Activated naive CD8-positive, alpha-beta T cell treated with anti-CD3 and anti-CD28 coated beads for 36 hours (primary cell): ENCODE measurements at places on chromosomes 7 and 10.

DNA sequence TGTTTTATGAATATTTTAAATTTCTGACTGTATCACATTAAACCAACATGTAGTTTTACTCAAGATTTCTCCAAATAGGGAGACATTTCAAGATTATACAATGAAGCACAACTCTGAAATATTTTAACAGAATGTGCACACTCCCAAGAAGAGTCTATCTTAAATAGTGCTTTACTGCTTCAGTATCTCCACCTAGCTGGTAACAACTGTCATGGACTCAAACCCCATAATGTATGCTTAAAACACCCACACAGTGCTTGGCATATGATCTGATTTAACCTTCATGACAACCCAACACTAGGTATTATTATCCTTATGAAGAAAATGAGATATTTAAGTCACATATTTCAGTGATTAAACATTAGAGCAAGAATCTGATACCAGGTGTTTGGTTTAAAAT is 45.9 kb downstream of the ASZ1 start:
- no peak for DNase-seq

DNA sequence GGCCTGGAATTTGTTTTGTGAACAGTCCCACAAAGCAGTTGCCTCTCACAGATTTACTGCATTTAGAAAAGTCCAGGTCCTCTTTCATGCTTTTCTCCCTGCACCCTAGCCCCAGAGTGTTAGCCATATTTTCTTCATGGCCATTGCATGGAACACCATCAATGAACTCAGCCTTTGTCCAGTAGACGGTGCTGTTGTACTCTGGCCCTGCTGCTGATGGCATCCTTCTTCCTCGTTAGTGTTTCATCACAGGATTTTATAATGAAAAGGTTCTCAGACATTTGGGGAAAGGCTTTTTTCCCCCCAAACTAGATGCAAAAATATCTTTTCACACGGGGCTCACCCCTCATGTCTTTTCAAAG is 93.0 kb upstream of the SLC25A13 start:
- DNase-seq: peak; percentile 13

DNA sequence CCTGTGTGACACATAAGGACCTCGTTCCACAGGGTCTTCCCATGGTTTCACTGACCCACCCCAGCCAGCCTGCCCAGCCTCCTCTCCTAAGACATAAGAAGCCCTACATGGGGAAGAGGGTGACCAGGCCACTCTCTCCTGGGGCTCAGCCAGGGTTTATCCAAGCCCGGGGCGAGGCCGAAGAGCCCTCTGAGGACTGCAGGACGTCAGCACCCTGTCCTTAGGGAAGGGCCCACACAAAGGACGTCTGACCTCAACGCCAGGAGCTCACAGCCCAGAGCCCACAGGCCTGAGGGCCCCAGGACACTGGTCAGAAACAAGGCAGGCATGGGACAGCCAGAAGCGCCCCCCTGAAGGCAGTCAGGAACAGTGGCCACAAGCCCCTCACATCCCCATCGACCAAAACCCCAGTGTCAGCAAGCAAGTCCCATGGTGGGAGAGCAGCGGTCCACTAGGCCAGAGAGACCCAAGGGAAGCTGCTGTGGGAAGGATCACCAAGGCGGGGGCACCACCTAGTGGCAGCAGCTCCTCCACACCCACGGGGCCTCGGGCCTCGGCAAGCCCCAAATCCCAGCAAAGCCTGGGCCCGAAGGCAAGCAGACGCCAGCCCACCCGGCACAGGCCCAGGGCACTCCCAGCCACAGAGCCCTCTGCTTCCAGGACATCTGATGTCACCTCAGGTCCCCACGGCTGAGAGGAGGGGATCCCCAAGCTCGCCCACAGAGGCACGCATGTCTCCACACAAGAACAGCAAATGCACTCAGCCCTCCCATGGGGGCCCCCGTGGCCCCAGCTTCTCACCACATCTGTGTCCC is 23.4 kb downstream of the MAD1L1 start:
- DNase-seq: peak; percentile 42

GRCh38 chr7:149500910-149501309 is 3.3 kb upstream of the ZNF746 start:
- no peak for DNase-seq

DNA sequence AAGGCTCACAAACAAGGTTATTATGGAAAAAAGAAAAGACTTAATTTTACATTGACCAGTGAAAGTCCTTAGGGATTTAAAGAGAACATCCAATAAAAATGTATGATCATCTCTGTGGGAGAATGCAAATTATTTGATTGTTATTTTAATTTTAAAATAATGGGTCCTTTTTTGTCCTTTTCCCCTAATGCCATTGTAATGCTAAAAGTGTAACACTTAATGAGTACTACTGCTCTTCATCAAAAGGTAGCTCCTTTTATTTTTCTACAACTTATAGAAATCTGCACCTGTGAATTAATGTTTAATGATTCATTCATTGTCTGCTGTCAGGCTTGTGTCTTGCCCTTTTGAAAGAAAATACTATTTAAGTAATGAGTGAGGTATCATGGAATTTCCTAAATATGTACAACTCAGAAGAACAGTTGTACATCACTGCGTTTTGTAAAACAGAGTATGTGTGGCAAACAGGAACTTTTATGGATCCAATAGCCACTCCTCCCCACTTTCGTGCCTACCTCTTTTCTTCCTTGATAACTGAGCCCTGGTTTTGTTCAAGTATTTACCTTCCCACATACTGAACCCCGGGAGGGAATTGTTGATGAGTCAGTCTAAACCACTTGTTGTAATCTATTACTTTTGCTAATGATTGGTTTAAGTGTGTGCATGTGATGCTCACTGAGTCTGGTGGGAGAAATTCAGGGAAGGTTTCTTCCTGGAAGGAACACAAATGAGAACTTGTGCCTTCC is 19.9 kb upstream of the TRUB1 start:
- no peak for DNase-seq

- DNase-seq: no peak
These were observed 52.8 kb downstream of the HHEX start for GRCh38 chr10:92742331-92743228.

GRCh38 chr10:87058171-87058570 is 36.5 kb downstream of the GLUD1 start:
- no peak for DNase-seq

GRCh38 chr7:92633211-92633906 is 43.2 kb upstream of the FAM133B start:
- no peak for DNase-seq

GRCh38 chr7:13874783-13875182 is 114.7 kb downstream of the ETV1 start:
- no peak for DNase-seq

GRCh38 chr7:5495581-5496375 is 72.1 kb upstream of the TNRC18 start:
- DNase-seq: no peak

DNA sequence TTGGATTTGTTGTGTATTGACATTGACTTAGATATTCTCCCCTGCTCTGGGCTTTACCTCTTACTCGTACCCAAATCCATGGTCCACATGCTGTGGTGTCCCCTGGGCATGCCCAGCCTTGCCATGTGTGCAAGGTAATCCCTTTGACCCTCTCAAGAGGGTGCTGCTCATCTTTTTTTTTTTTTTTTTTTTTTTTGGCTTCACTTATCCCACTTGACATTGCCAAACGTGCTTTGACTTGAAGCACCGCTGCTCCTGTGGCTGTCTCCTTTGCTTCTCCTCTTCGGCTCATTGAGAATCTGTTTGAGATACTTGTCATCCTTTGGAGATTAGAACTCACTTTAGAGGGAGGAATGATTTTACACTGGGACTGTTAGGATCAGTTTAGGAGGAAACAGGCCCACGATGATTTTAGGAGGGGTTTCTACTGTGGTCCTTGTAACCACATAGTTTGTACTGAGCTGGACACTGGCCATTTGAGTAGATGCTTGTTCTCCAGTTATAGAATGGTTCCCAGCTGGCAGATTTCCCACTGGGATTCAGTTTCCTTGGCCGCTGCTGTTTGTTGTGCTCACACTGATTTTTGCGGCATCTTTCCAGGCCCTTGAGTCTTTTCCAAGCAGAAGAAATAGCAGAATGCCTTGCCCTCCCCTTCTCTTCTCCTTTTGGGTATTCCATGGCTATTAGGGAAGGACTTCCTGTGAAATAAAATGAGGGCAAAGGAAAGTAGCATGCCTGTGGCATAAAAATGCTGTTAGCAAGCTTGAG is 184.8 kb downstream of the AUTS2 start:
- no peak for DNase-seq

- no peak for DNase-seq
These were observed 113.6 kb upstream of the SEM1 start for GRCh38 chr7:96823274-96823673.

DNA sequence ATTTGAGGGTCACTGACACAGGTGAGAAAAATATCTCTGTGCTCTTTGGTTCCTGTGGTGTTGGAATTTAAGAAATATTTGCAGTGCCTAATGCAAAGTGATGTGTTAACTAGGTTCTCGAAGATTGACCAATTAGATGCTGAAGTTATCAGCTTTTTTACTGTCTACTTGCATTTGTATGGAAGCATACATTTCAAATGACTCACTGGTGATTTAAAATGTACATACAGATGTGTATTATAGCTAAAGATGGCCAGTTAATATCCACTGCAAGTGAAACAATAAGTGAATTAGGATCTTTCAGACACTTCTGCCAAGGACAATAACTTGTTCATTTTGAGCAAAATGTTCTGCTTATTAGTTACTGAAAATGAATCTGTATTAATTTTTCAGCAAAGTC is 205.0 kb downstream of the FANK1 start:
- no peak for DNase-seq

DNA sequence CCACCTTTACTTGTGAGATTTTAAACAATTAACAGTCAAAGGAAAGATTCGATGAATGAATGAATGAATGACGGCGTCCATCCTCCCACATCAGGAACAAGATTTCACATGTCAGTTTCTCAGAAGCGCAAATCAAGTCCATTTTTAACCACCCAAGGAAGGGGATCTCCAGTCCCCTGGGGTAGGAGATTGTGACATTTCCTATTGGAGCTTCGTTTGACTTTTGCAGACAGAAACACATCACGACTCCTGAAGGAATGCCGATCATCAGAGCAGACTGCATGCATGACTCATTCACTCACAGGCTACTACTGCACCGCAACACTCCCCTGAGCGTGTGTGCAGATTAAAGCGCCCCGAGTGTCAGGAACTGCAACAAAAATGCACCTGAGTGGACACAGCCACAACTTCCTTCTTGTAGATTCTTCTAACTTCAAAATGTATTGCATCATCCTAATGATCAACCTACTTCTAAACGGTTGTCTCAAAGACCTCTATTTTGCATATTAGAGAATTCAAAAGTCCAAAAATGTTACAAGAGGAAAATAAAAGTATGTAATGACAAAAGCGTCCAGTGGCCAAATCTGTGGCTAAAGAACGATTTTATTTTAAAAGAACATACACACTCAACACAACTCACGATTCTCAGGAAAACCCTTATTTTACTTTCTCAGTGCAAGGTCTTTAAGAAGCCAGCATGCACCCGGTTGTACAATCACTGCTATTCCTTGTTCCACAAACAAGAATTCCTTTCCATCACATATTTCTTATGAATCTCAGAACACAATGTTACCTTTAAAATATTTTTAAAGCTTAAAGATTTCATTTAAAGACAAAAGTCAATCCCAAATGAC is 172.6 kb downstream of the FAM107B start:
- peak; percentile 68 for DNase-seq

GRCh38 chr10:124251317-124252065 is 158.1 kb upstream of the CHST15 start:
- no peak for DNase-seq

GRCh38 chr7:43602256-43602655 is 19.3 kb downstream of the STK17A start:
- no peak for DNase-seq

DNA sequence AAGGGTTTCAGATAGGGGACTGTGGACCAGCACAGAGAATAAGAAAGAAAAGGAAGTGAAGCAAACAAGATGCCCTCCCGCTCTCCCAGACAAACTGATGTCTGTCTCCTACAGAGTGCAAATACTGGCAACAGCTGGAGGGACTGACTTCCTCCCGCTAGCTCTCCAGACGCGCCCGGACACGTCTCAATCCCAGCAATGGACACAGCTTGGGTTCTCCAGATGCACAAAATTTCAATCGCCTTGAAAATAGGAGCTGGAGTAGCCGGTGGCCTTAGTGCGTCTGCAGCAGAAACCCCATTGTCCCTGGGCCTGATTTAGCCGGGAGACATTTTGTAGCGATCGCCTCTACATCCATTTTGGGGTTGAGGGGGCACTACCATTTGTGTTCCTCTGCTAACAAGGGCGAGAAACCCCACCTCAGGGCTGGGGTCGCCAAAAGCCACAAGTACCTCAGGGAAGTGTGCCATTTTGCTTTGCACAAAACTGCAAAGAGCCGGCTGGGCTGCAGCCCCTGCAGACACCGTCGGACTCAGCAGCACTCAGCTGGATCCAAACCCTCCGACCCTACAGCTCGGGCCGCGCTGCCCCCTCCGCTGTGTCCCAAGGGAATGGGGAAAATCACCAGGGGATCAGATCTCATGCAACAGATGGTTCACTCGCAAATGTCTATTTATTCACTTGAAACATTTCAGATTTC is 5.9 kb downstream of the CPA2 start:
- no peak for DNase-seq

- no peak for DNase-seq
These were observed 48.0 kb downstream of the NT5C2 start for GRCh38 chr10:103145046-103145445.
